SHP77 treated with DMSO at 0.1 percent for 48 hours (cell line): ENCODE measurements at places on chromosomes 2 and 18.

- DNase-seq = no peak
Measured at GRCh38 chr2:169363560-169364150, 1.3 kb upstream of the LRP2 start.

- no peak for DNase-seq
Measured at GRCh38 chr18:48889115-48889941, 61.4 kb downstream of the SMAD7 start.

DNA sequence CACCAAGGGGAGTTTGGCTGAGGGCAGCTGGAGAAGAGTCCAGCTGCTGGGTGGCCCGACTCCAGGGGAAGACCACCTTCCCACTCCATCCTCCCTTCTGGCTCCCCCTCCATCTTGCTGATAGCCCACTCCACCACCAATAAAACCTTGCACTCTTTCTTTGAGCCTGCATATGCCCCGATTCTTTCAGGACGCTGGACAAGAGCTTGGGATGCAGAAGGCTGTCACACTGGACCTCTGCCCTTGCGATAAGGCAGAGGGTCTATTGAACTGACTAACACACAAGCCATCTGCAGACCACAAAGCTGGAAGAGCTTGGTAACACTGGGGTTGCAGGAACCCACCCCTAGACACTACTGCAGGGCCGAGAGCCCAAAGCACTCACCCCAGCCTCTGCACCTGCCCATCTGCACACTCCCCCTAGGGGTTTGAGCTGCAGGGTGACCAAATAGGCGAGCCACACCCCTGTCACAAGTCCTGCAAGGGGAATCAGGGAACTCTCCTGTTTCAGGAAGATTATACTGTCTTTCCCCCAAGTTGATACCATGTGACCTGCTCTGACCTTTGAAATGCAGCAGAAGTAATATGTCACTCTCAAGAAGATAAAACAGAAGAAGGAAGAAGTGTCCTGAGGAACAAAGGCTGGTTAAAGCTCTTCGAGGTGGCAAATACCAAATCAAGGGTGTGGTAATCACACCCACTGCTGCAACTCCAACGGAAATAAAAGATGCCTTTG, 70.5 kb downstream of the SMAD4 start:
- DNase-seq = no peak

DNA sequence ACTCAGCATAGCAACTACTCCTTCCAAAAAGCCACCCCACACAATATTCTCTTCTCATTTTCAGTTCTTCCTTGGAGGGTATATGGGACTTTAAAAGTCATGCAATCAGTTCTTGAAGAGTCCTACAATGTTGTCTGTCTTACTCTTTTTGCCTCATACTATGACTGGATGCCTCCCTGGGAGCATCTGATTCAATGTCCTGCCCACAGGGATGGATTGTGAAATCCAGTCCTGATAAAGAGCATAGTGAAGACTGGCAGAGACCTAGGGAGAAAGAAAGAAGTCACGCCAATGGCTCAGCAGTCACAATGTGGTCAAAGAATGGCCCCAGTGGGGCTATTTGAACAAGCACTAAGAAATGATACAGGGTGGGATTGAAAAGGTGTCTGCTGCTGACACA, 155.1 kb upstream of the SERPINE2 start:
- no peak for DNase-seq

GRCh38 chr2:3285901-3286645, 91.5 kb downstream of the EIPR1 start:
- peak; percentile 42 for DNase-seq

- no peak for DNase-seq
Measured at GRCh38 chr18:37332628-37333420, 232.8 kb downstream of the CELF4 start.
